ENCODE measurements at places on chromosomes 5 and 9. TPM values are rescaled to one million over a fixed set of nuclear protein-coding genes. Genes with fewer than 3 reads are reported as not detected.

GRCh38 chr9:97617939-97618416 lies 15.2 kb downstream of the TSTD2 start:
- no peak for DNase-seq

DNA sequence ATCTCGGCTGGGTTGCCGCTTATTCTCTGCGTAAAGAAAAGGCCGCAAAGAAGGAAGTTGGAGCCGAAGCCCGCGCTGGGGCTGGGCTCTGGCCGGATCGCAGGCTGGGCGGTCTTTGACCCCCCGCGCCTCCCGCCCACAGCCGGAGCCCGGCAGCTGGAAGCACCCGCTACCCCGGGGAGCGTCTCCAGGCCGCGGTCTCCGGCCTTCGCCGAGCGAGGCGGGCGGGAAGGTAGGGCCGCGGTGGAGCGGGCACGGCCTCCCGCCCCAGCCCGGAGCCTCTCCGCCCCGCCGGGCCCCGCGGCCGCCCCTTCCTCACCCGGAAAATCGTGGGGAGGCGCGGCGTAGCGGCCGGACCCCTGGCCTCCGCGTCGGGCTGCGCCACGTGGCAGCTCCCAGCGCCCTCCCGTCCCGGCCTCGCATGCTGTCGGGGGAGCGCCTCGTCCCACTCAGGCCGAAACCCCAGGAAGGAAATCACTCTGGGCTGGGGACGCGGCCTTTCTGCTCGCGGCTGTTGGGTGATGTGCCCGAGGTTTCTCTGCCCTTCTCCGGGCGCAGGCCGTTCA lies 12.0 kb downstream of the FOXD1 start:
- no peak for DNase-seq

- no peak for DNase-seq
These were observed 142.2 kb downstream of the BAAT start for GRCh38 chr9:101242651-101243050.

DNA sequence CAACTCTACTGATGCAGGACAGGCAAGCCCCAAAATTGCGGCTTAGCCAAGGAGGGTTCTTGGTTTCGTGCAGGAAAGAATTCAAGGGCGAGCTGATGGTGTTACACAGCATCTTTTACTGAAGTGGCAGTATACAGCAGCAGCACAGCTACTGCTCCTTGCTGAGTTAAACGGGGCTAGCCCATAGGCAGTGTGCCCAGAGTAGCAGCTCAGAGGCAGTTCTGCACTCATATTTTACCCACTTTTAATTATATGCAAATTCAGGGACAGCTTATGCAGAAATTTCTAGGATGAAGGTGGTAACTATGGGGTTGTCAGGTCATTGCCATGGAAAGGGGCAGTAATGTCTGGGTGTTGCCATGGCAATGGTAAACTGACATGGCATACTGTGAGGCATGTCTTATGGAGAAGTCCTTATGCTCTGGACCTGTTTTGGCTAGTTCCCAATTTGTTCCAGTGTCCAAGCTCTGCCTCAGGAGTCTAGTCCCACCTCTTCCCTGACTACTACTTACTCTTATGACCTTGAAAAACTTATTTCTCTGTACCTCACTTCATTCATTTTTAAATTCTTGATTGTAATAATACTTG lies 2.0 kb upstream of the SPINK9 start:
- DNase-seq = no peak

DNA sequence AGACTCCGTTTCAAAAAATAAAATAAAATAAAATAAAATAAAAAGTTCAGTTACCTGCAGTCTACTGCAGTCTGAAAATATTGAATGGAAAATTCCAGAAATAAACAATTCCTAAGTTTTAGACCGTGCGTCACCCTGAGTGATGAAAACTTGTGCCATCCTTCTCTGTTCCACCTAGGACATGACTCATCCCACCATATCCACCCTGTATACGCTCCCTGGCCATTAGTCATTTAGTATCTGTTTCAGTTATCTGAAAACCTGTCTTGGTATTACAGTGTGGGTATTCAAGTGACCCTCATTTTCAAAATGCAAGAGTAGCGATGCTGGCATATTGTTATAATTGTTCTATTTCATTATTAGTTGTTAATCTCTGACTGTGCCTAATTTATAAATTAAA lies 51.8 kb upstream of the TEX48 start:
- peak; percentile 42 for DNase-seq

- DNase-seq = no peak
These were observed 177.3 kb upstream of the VCAN start for GRCh38 chr5:83294246-83294645.

DNA sequence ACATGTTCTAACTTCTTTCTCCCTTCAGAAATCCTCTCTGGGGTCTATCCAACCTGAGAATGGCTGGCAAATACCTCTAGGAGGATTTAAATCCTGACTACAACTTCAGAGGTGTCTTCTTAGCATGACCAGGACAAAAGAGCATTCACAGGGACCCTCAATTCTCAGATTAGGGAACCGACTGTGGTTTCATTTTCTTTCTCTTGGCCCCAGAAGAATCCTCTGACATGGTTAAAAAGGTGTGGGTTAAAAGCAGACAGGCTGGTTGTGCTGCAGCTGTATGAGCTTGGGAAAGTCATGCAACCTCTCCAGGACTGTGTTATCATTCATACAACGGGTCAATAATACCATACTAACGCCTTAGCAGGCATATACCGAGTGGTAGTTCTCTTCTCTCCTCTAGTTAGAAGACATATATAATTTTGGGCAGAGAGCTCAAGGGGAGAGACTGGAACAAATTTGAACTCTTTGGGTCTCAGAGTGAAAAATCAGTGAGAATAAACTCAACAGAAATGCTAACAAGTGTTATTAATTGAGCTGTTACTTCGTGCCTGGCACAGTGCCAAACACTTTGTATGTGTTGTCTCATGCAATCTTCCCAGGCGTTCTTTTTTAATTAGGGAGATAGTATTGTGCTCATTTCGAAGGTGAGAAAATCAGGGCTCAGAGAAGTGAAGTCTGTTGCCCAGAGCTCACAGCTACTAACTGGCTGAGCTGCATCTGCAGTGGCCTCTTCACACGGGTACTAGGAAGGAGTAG lies 35.2 kb downstream of the INSYN2B start:
- no peak for DNase-seq

DNA sequence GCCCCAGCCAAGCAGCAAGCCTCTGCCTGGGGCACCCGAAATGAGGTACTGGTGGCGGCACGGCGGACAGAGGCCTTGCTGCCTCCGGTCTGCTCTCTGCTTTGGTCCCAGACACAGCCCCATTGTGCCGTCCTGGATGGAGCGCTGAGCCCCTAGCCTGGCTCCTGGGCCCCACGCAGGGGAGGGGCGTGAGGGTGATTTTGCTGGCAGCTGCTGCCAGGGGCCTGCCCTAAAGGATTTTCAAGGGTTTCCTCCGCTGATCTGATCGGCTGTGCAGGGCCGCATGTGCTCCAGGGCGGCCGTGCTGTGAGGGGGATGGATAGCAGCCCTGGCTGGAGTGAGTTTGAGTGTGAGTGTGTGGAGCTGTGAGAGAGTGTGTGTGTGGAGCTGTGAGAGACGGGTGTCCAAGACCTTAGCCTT lies 1.3 kb downstream of the GPSM1 start:
- DNase-seq = peak; percentile 55

GRCh38 chr5:78569441-78569840 lies 79.1 kb downstream of the LHFPL2 start:
- DNase-seq = peak; percentile 86

The OR1L4 gene
- not detected for total RNA-seq

DNA sequence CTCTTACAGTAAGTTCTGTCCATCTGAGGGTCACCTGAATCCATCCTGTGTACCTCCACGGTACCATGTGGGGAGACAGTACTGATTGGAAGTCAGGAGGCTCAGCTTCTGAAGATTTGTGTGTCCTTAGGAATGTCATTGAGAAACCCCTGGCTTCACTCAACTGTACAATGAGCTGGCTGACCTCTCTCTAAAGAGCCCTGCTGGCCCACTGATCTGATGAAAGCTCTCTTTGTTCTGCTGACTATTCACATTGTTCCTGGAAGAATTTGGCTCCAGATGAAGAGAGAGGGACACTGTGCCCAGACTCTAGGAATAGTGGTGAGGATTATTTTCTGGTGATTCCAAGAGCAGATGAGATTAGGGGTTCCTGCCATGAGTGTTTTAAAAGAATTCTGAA lies 141.2 kb downstream of the LURAP1L start:
- peak; percentile 31 for DNase-seq
